H4 (cell line): ENCODE measurements at places on chromosomes 5 and 9. TPM values are rescaled to one million over a fixed set of nuclear protein-coding genes. Genes with fewer than 3 reads are reported as not detected.
A peak's percentile ranks its signal among the peaks of the same experiment; 100 is the strongest.

GRCh38 chr9:93254806-93255493 lies 71.0 kb downstream of the WNK2 start:
- no peak for DNase-seq

DNA sequence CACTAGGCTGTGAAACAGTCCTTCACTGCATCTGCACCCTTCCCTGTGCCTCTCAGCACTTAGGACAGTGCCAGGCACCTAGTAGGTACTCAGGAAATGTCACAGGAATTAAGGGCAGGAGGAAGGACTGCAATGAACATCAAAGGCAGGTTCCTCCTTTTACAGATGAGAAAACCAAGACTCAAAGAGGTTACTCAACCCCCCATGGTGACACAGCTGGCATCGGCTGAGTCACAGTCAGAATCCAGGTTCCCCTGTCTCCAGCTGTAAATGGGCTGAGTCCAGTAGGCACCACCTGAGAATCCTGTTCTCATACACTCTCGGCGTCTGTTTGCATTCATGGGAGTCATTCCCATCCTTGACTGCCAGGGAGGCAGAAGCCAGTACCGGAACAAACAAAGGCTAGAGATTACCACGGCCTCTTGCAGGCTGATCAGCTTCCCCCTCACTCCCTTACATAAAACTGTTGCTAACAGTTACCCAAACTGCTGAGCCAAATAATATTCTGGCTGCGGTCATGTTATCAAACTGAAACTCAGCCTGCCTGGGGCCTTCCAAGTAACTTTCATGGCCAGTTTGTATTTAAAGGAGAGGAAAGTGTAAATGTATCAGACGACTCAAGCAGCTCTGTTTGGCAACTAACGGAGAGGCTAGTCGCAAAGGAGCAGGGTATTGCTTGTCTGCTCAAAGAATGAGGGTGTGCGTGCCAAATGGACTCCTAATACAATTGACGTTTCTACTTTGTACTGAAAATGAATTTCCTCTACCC lies 201.7 kb downstream of the PAPPA start:
- DNase-seq: peak; percentile 9

RAPGEF6 gene
- total RNA-seq: 9.8 and 11.0 TPM in 2 replicates

- no peak for DNase-seq
These were observed 68.2 kb upstream of the TNFAIP8 start for GRCh38 chr5:119287547-119288111.

DNA sequence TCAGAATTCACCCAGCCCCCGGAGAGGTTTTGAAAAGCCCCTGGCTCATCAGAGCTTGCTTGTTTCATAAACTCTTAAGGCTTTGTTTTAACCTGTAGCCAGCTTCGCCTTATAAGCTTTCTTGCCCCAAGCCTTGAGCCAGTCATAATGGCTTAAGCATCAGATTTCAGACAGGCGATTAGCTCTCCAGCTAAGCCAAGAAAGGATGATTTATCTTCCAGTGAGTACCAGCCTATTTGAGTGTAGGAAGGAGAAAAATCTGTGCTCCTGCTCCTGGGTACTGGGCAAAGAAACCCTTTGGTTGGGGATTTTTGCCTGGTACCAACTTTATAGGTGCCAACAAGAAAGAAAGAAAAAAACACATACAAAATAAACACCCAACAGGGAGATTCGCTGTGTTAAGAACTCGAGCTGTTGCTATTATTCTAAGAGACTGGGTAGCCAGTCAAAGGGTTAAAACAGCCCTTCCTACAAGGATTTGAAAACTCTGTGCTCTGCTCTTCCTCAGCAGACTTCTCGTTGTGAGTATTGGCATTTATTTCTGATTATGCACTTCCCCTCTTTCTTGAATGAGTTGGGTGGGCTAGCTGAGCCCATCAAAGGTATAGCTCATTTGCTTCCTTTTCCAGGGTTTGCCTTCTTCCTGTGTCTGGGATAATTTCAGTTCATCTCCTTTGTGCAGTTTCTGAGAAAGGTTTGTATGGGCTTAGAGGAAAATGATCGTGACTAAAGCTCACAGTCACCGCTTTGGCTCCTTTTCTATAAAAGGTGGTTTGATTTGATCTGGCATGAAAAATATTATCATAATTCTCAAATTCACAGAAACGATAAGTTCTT lies 157.2 kb upstream of the DMRT1 start:
- DNase-seq: peak; percentile 68
